Activated B cell treated with CpG ODN at 0.5 μM for 24 hours (primary cell): ENCODE measurements at places on chromosomes 3 and 15. TPM values are rescaled to one million over a fixed set of nuclear protein-coding genes. Genes with fewer than 3 reads are reported as not detected.

The FNDC3B gene
- total RNA-seq = 8.0 and 9.3 TPM in 2 replicates

The LYSMD2 gene
- total RNA-seq = 41.8 and 48.6 TPM in 2 replicates

The FAM81A gene
- total RNA-seq = 4.8 and 6.2 TPM in 2 replicates

- no peak for DNase-seq
These were observed 31.4 kb downstream of the ACAA1 start for GRCh38 chr3:38105525-38105924.

DNA sequence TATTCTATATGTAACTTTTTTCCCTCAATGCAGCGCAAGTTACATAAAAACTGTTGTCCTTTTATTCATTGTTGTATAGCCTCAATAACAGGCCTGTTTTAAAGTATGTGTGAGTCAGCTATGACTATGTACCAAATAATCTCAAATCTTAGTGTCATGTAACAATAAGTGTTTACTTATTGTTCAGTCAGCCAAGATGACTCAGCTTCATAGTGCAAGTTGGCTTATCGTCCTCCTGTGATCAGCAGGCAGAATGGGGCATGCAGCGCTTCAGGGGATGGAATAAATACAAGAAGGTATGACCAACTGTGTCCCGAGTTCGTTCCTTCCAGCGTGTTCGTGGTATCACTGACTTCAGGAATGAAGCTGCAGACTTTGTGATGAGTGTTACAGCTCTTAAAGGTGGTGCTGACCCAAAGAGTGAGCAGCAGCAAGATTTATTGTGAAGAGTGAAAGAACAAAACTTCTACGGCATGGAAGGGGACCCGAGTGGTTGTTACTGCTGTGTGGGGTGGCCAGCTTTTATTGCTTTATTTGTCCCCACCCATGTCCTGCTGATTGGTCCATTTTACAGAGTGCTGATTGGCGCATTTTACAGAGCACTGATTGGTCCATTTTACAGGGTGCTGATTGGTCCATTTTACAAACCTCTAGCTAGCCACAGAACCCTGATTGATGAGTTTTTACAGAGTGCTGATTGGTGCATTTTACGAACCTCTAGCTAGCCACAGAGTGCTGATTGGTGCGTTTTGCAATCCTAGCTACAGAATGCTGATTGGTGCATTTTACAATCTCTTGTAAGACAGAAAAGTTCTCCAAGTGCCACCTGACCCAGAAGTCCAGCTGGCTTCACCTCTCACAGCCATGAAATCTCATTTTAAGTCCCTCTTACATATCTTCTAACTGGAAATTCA is 1016.0 kb downstream of the MCTP2 start:
- DNase-seq = no peak

- DNase-seq = no peak
These were observed 192.8 kb upstream of the TBC1D5 start for GRCh38 chr3:17935222-17935621.
